Hematopoietic multipotent progenitor cell treated with erythropoietin and hydrocortisone succinate and interleukin-3 and kit ligand, for 6 days (in vitro differentiated cells): ENCODE measurements at places on chromosomes 13 and 19.

DNA sequence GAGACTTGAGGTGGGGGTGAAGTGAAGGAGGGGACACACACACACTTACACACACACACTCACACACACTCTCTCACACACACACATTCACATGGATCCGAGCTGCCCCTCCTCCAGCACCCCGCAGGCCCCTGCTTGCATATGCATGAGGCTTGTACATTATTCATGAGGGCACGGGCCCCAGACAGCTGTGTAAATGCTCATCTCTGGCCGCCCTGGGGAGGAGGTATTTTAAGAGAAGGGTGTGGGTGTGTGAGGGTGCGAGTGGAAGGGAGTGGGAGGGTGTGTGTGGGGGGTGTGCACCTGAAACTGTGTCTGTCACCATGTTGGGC lies 2.4 kb downstream of the NCAN start:
- DNase-seq = no peak

- DNase-seq = no peak
These were observed 11.2 kb downstream of the PPP6R1 start for GRCh38 chr19:55247621-55248099.

DNA sequence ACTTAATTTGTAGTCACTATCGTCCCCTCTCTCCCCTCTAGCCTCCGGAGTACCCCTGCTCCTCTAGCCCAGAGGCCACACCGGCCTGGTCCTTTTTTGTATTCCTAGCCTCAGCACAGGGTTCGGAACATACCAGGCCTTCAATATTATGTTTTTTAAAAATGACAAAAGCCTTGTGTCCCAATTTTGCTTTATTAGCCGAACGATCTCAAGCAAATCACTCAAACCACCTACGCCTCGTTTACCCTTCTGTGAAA lies 463 bp upstream of the POMP start:
- peak; percentile 32 for DNase-seq

- peak; percentile 47 for DNase-seq
These were observed 204.9 kb upstream of the KL start for GRCh38 chr13:32811297-32811800.

DNA sequence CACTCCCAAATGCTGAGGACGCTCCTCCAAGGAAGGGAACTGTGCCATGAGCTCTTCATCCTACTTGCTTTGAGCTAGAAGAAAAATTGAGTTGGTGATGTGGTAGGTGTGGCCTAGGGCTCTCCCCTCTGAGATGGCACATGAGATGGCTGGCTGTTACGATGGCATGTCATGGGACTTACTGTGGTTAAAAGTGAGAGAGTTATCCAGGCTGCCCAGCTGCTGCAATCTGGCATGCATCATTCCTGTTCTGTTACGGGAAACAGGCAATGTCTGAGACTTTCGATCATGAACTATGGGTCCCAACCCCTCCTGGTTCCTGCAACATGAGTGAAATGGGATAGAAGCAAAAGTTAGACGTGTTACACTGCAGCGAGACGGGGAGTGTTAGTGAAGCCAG lies 93.3 kb upstream of the SLC15A1 start:
- peak; percentile 24 for DNase-seq

DNA sequence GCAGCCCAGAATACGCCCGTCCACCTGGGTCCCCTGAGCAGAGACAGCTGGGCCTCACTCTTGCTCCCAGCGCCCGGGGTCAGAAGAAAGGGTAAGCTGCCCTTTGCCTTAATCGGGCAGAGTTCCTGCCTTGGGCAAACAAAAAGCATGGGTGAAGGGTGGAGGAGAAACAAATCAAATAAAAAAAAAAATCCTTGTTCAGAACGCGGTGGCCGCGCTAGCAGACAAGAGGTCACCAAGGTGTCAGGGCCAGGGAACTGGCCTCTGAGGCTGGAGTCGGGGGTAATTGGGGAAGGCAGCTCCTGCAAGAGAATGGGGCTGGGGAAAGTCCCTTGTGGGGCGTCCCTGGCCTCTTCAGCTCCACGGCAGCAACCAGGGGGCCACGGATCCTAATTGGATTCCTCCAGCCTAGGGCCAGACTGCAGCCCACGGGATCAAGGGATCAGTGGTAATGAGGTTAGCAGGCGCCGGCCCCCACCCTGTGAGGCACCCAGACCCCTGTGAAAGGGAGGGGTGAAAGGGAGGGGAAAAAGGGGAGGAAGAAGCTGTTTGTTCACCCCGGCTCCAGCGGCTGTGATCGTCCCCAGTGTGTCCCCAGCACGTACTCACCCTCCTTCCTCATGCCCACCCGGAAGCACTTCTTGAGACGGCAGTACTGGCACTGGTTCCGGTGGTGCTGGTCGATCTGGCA lies 5.5 kb downstream of the NR2F6 start:
- DNase-seq = no peak

DNA sequence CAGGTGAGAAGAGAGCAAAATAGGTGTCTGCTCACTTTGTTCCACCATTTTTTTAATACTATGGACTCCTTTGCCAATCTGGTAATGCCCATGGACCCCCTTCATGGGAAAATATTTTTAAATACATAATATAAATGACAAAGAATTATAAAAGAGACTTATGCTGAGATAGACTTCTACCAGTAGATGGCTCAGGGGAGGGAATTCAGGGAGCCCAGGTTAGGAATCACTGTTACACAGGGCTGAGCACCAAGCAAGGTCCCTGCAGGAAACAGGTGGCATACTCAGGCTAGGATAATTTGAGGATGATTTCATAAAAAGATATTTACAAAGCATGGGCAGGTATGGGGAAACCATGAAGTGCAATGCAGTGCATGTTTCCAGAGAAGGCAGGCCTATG lies 525.9 kb downstream of the FGF9 start:
- DNase-seq = no peak

GRCh38 chr13:51590231-51590970 lies 6.1 kb downstream of the WDFY2 start:
- DNase-seq = no peak
